ENCODE measurements at places on chromosomes 11 and 22.

- no peak for DNase-seq
Observed at GRCh38 chr22:20728523-20729190, 45.3 kb upstream of the SERPIND1 start.

DNA sequence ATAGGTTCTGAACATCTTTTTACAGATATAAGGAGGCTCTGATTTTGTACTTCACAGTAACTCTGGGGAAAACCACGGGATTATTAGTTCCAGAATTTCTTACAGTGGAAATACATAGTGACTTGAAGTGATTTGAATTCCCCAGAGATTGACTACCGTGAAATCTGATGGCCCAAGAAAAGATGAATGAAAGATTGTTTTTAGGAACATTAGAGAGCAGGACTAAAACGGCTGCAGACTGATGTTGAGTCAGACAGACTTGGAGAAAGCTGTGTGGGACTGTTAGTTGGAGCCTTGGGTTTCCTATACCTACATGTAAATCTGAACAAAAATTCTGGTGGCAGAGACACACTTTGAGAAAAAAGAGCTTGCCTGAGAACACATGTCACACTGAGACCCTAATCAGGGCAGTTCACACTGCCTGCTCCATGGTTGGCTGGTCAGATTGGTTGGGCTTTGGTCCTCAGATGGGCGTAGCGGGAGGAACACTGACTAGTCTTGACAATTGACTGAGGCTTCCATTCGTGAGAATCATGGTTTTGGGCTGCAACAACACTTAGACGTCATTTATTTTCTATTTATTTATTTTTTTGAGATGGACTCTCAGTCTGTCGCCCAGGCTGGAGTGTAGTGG lies 6.8 kb downstream of the PPP6R3 start:
- no peak for DNase-seq

GRCh38 chr11:130909650-130910049 lies 6.6 kb downstream of the SNX19 start:
- DNase-seq, result no peak

- DNase-seq, result no peak
Observed at GRCh38 chr22:43928908-43929307, 5.3 kb downstream of the PNPLA3 start.

- no peak for DNase-seq
Observed at GRCh38 chr22:40036591-40037225, 42.0 kb downstream of the FAM83F start.

GRCh38 chr11:35803115-35803514 lies 140.5 kb downstream of the TRIM44 start:
- DNase-seq, result no peak

DNA sequence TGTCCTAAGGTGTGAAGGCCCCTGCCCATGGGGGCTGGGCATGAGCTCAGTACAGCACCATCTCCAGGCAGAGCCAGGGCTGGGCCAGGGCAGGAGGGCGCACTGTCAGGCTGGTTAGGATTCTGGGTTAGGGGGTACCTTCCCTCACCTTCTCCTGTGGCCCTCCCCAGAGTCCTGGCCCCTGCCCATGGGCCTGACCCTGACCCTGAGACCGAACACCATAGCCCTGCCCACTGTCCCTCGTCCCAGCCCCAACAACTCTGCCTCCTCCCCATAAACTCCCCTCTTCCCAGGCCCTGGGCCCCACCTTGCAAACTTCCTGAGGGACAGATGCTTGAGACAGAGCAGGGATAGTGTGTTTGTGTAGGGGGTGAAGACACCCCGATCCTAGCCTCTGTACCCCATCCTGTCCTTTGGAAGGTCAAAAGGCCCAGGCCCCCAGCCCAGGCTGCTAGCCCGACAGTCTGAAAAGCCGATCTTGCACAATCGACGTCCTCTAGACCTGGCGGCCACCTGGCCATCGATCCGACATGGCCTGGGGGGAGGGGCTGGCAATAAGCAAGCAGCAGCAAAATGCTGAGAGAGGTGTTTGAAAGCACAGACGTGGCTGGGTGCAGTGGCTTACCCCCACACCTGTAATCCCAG lies 2.7 kb upstream of the TMPRSS6 start:
- no peak for DNase-seq

- no peak for DNase-seq
Observed at GRCh38 chr11:128901653-128902514, 10.7 kb downstream of the KCNJ5 start.

- DNase-seq, result no peak
Observed at GRCh38 chr22:39526736-39527171, 5.8 kb downstream of the RPS19BP1 start.

GRCh38 chr11:77146261-77147035 lies 18.4 kb downstream of the MYO7A start:
- no peak for DNase-seq

- DNase-seq, result no peak
Observed at GRCh38 chr11:126839496-126839895, 161.1 kb downstream of the KIRREL3 start.

GRCh38 chr22:24305260-24305692 lies 34.6 kb downstream of the SPECC1L start:
- no peak for DNase-seq

DNA sequence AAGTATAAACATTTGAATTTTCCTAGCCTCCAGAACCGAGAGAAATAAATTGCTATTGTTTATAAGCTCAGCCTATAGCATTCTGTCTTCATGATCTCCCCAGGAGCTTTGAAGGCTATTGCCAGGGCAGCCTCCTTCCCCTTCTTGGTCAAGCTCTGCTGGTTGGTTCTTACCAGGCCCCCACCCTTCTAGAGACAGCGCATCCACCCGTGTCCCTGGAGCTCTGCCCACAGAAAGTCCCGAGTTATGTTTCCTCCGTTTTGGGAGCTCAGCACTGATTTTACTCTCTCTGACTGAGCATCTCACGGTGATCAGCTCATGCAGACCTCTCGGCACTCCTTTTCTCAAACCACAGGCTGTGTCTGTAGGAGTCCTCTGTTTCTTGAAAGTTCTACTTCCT lies 123.8 kb upstream of the SORL1-AS1 start:
- DNase-seq, result no peak

GRCh38 chr11:36499315-36499714 lies 10.8 kb downstream of the TRAF6 start:
- DNase-seq, result no peak

DNA sequence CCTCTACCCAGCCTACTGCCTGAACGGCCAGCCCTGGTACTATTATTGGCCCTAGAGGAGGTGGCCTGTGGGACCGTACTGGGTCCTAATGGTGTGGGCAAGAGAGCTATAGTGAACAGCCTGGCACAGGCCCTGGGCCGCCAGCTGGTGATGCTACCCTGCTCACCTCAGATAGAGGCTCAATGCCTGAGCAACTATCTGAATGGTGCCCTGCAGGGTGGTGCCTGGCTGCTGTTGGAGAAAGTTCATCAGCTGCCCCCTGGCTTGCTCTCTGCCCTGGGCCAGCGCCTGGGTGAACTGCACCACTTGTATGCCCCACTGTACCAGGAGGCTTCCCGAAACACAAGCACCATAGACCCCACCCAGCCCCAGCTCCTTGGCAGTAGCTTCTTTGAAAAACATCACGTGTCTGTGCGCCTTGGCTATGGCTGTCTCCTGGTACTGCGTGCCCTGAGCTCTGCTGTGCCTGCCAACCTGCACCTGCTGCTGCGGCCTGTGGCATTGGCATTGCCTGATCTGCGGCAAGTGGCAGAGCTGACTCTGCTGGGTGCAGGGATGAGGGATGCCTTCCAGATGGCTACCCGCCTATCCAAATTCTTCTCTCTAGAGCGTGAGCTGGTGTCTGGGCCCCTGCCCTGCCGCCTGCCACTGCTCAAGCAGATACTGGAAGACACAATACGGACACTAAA lies 49.0 kb downstream of the DNHD1 start:
- DNase-seq, result no peak

- DNase-seq, result no peak
Observed at GRCh38 chr11:35978183-35978582, 34.3 kb downstream of the LDLRAD3 start.

DNA sequence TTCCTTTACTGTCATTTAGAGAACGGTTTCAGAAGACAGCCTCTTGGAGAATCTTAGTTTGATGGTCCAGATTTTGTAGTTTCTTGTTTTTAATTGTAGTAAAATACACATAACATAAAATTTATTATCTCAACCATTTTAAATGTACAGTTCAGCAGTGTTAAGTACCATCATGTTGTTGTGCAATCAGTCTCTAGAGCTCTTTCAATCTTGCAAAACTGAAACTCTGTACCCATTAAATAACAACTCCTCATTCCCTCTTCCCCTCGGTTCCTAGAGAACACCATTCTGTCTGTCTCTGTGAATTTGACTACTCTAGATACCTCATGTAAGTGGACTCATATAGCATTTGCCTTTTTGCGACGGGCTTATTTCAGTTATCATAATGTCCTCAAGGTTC lies 69.8 kb downstream of the GRIK4 start:
- DNase-seq, result no peak

- DNase-seq, result no peak
Observed at GRCh38 chr11:47175746-47176327, 842 bp downstream of the ARFGAP2 start.

- DNase-seq, result no peak
Observed at GRCh38 chr11:88194990-88195389, 19.7 kb upstream of the RAB38 start.

GRCh38 chr22:45932071-45932470 lies 44.9 kb downstream of the WNT7B start:
- DNase-seq, result no peak

GRCh38 chr11:76347466-76347865 lies 33.5 kb downstream of the THAP12 start:
- no peak for DNase-seq
